ENCODE measurements at places on chromosomes 12 and 14.

DNA sequence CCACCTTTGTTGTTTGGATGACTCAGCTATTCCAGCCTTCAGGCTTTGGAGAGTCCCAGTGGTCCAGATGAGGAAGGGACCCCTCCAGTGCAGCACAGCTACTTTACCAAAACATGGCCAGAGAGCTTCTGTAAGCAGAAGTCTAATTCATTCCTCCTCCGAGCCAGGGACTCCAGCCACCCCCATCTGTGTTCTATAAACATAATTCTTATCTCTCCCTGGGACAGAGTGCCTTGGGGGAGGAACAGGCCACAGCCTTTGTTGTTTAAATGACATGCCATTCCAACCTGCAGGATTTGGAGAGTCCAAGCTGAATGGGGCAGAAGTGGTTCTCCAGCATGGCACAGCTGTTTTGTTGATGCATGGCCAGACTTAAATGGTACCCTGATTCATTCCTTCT lies 994.0 kb downstream of the TRHDE start:
- no peak for DNase-seq

- no peak for DNase-seq
Measured at GRCh38 chr12:78797196-78797931, 67.2 kb upstream of the SYT1 start.

DNA sequence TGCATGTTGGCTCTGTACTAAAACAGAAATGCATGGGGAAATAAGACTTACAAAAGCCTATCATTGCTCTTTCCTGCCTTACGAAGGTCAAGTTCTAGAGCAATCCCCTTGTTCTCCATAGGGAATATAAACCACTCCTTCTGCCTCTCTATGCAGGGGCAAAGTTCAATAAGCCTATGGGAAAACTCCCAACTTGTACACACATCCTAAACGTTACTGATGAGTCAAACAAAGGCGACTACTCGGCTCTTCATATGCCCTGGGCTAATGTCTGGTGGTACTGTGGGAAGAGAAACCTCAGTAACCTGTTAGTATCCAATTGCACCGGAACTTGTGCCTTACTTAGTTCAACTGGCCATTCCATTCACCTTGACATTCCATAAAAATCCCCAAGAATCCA lies 32.7 kb downstream of the PRMT8 start:
- no peak for DNase-seq

GRCh38 chr12:96206936-96207662 lies 12.9 kb downstream of the ELK3 start:
- no peak for DNase-seq

DNA sequence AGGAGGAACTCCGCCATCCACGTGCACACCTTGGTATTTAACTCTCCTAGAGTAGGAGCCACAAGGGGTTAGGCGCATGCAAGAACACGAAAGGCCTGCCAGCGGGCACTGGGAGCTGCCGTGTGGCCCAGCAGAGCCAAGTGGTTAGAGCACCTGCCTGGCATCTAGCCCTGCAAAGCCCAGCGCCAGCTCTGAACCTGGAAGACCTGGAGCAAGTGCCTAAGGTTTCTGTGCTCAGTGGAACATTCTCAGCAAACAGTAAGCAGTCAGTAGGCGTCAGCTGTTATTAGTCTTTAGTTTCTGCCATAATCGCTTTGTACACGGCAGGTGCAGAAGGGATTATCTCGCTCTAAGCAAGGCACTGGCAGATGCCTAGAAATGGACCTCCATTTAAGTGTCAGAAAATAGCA lies 55.4 kb downstream of the SETD3 start:
- no peak for DNase-seq

GRCh38 chr12:34291001-34291400 lies 268.7 kb downstream of the ALG10 start:
- DNase-seq: no peak

Data from T47D (cell line).